HFFc6 (cell line): ENCODE measurements at places on chromosomes 7 and 10.

DNA sequence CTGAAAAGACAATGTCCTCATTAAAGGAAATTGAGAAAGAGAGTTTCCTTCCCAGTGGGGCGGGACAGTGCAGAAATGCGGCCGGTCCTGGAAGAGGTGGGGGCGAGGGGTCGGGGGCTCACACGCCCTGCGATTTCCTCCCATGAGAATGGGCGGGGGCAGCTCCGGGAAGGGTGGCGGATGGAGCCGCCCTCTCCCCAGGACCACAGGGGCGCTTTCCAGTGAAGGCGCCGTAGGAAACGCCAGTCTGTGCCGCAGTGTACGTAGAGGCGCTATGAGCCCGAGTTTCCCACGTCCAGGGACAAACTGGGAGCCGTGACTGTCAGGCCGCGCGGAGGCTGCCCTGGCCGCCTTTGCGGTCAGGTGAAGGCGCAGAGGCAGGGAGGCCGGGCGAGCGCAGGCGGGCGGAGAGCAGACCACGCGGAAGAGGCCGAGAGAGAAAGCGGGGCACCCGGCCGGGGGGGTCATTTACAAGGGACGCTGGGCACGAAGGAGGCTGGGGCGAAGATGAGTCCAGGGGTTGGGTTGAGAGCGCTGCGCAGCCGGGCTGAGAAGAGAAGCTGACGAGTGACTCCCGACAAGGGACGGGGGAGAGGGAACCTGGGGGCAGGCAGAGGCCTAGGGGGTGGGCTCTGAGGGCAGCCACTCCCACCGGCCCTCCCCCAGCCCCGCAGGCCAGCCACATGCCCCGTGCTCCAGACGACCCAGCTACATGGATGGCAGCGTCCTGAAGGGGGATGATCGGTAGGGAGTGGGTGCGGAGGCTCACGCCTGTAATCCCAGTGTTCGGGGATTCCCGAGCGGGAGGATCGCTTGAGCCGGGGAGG, 45.0 kb downstream of the ALOX5 start:
- no peak for DNase-seq

DNA sequence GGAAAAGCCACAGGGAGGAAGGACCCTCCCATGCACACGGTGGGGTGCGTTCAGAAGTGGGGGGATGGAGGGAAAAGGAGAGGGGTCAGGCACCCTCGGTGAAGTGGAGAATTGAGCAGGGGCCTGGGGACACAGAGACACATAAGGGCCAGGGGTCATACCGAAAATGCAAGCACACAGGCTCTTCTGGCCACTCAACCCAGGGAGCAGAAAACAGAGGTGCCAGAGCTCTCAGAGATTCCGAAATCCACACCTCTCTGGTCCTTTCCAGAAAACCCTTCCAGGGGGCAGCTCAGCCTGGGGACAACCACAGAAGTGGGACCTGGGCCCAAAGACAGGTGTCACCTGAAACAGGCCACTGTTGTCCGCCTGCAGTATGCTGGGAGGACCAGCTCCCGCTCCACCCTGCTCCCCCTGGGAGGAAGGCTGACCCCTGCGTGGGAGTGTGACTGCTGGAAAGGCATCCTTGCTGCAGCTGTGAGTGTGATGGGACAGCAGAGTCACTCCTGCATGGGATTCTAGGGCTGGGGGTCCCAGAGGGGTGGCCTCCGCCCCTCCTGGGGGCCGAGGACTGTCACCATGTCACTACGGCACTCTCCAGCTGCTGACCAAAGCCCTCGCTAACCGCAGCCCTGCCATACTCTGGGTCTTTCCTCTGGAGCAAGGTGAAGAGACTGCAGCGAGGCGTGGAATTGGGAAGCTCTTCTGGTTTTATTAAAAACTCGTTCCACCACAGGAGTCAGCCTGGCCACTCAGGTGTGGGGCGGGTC, 63.1 kb downstream of the TMEM209 start:
- DNase-seq, result no peak

DNA sequence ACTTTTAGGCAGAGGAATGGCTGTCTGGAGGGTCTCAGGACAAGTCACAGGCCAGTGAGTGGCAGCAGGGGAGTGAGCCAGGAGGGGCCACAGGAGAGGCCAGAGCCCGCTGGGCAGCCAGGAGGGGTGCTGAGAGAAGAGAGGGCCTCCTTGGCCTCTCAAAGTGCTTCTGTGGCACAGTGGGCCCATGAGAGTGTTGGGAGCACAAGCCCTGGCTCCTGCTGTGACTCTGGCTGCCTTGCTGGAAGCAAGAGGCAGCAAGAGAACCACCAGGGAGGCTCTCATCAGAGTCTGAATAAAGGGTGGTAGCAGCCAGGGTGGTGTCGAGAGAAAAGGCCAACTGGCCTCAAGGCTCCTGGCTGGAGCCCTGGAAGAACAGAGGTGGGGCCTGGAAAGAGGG, 91.1 kb downstream of the VOPP1 start:
- DNase-seq, result no peak

DNA sequence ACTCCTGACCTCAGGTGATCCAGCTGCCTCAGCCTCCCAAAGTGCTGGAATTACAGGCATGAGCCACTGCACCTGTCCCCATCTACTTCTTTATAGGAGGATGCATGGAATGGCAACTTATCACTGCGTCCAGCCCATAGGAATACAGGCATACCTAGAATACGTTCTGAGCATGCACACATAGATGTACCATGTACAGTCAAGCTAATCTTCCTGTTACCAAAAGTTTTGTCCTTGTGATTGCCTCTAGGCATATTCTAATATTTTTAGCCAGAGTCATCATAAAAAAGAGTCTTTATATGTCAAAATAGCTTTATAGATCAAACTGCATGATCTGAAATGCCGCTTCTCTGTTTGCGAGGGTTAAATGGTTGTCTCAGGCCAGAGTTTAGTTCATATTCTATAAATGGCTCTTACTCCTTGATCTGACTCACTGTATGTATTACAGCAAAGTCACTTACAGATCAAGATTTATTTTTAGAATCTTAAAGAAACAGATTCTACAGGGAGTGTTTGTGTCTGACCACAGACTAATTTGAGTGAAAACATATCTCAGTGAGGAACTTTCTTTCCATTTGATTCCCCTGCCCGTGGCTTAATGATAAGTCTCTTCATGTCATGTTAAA, 210.9 kb downstream of the CREB5 start:
- DNase-seq, result peak; percentile 65

GRCh38 chr7:1025743-1026581, 18.4 kb upstream of the GPR146 start:
- no peak for DNase-seq

- no peak for DNase-seq
Measured at GRCh38 chr7:134372858-134373257, 56.1 kb upstream of the SLC35B4 start.

GRCh38 chr10:98267894-98268693, at the start of gene LOXL4:
Gene LOXL4 (minus strand): TSS chr10:98268194. CDS start chr10:98263019, 5,175 bp downstream.
- DNase-seq, result no peak

DNA sequence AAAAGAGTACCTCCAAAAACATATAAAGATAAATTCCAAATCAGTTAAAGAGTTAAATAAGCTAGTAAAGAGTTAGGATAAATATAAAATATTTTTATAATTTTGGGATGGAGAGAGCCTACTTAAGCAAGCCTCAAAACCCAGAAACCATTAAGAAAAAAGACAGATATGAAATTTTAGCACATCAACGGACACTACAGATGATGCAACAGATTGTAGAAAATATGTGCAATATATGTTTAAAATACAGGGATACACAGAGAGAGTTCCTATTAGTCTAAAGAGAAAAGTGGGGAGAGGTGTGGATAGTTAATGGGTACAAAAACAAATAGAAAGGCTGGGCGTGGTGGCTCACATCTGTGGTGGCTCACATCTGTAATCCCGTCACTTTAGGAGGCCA, 23.6 kb upstream of the USP54 start:
- no peak for DNase-seq

DNA sequence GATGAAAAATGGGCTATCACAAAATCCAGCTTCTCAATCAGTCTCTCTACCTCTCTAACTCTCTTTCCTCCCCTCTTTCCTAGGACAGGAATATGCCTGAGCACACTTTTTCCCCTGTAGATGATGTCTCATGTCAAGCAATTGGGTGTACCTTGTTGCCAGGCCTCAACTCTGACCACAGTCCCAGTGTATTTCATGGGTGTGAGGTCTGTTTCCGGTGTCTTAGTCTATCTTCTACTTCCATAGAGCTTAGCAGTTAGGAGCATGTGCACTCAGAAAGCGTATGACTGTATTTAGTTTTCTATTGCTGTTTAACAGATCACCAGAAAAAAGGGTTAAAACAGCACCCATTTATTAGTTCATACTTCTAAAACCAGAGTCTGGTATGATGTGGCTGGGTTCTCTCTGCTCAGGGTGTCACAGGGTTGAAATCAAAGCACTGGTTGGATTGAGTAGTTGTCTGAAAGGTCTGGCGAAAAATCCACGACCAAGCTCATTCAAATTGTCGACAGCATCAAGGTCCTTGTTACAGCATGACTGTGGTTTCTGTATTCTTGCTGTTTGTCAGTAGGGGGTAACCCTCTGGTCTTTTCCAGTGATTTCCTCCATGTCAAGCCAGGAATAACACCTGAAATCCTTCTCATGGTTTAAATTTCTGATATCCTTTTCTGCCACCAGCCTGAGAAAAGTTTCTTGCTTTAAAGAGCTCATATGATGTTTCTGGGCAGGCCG, 130.0 kb downstream of the THSD7A start:
- DNase-seq, result no peak

DNA sequence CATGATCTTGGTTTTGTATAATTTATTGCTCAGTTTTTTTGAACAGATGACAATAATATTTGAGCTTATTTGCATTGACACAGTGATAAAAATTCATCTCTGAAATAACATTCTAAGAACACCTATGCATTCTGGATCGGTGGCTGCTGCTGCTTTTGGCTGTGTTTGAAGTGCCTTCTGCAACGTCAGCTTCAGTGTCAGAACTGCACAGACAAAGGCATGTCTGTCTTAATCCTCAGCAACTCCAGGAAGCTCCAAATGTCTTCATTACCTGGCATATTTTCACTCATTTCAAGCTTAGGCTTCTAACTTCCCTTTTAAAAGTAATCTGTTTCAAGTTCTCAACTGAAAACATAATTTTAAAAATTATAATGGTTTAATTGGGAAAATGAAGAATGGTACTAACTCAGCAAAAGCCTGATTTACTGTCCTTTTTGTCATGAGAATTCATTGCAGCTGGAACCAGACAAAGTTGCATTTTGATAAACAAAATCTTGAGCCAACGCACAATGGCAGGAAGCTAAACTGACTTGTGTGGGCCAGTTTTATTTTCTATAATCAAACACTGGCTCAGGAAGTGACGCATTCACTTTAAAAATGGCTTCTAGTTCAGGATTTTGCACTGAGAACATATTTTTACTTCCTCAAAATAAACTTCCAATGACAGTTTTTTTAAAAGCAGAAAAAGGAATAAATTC, 38.7 kb downstream of the NPS start:
- DNase-seq, result no peak

DNA sequence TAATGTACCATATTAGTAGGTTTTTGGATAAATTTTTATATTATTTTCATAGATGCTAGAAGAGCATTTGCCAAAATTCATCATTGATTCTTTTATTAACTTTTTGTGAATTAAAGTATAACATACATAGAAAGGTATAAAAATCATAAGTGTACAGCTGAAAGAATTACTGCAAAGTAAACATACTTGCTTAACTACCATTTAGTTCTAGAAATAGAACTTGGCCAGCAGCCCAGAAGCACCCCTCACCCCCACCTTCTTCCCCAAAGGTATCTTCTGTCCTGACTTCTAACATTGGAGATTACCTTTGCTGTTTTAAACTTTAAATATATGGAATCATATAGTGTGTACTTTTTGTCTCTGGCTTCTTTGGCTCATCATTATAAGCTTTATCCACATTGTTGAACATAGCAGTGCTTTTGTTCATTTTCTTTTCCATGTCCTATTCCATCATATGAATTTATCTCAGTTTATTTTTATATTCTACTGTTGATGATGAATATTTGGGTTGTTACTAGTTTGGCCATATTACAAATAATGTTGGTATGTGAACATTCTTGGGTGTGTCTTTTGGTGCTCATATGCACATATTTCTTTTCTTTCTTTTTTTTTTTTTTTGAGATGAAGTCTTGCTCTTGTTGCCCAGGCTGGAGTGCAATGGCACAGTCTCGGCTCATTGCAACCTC, 142.8 kb downstream of the ADK start:
- peak; percentile 83 for DNase-seq

GRCh38 chr10:70695241-70696030, 23.1 kb downstream of the ADAMTS14 start:
- DNase-seq, result peak; percentile 16

- no peak for DNase-seq
Measured at GRCh38 chr10:80322711-80323110, 33.3 kb upstream of the MAT1A start.

GRCh38 chr7:159115601-159116501, 28.8 kb downstream of the VIPR2 start:
- DNase-seq, result no peak

GRCh38 chr7:117871778-117872538, 1.3 kb downstream of the CTTNBP2 start:
- no peak for DNase-seq

DNA sequence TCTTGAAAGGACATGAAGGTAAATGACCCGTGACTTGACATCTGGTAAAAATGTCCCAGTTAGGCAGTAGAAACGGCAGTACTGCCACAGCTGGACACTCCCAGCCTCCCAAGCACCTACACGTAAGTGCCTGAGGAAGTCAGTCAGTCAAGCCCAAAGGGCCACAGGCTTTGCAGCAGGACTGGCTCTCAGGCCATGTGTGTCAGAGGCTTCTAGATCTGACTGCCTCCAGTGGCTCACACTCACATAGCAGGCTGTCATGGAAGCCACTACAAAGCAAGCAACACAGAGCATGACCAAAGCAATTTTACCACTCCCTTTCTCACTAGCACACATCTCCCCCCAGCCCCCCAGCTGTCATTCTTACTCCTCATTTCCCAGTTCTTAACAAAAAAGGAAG, 17.8 kb upstream of the CCNJ start:
- no peak for DNase-seq

DNA sequence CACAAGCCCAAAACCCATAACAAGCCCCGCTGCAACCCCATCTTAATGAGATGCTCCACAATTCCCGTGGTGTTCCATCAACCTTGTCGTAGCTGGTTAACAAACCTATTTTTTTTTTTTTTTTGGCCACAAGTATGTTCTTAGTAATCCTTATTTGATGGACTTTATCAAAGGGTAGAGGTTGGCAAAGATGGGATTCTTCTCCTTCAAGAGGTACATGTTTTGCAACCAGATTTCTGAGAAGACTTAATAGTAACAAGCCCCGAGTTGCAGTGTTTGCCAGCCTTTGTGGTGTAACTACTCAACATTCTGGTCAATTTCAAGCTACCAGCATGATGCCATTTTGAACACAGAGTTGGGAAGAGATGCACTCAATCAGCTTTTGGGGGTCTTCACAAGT, 181.7 kb downstream of the NRP1 start:
- DNase-seq, result no peak
